ENCODE measurements at places on chromosomes 12 and 14.

- DNase-seq = no peak
Observed at GRCh38 chr12:64466178-64466577, 14.3 kb downstream of the TBK1 start.

- DNase-seq = no peak
Observed at GRCh38 chr14:99764222-99764706, 28.9 kb upstream of the EML1 start.

GRCh38 chr14:100471441-100472093 lies 115.7 kb downstream of the BEGAIN start:
- DNase-seq = no peak

DNA sequence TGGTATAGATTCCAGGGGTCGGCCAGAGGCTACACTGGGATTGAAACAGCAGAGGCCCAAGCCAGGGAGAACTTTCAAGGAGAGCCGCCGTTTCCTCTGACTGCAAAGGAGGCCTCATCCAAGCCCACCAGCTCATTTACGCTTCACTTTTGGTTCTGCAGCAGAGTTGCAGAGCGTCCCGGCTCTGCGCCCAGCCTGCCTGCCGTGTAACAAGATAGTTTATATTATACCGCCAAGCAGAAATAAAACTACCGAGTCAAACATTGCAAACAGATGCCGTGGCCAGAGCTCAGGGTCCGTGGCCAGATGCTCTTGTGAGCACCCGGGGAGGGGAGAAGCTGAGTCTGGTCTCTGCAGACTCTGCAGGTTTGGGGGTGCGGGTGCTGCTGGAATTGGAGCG lies 60.7 kb upstream of the TBX3 start:
- DNase-seq = no peak

DNA sequence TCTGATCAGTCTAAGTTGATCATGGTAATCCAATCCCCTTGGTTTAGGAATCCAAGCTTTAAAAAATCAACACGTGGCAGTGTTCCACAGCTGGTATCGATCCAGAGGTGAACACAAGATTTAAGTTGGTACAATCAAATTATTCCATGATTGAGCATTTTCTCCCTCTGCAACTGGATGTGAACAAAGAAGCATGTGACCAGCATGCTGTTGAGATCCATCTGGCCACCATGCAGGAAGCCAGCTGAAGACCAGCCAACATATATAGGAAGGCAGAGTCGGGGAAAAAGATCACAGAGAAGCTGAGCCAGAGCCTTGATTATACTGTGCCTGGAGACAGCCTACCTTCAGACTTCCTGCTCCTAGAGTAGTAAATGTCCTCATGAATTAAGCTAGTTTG lies 158.3 kb downstream of the SEC23A start:
- DNase-seq = no peak

GRCh38 chr12:50185970-50186663 lies 18.9 kb upstream of the CERS5 start:
- no peak for DNase-seq

GRCh38 chr12:15336768-15337553 lies 14.7 kb downstream of the PTPRO start:
- no peak for DNase-seq

DNA sequence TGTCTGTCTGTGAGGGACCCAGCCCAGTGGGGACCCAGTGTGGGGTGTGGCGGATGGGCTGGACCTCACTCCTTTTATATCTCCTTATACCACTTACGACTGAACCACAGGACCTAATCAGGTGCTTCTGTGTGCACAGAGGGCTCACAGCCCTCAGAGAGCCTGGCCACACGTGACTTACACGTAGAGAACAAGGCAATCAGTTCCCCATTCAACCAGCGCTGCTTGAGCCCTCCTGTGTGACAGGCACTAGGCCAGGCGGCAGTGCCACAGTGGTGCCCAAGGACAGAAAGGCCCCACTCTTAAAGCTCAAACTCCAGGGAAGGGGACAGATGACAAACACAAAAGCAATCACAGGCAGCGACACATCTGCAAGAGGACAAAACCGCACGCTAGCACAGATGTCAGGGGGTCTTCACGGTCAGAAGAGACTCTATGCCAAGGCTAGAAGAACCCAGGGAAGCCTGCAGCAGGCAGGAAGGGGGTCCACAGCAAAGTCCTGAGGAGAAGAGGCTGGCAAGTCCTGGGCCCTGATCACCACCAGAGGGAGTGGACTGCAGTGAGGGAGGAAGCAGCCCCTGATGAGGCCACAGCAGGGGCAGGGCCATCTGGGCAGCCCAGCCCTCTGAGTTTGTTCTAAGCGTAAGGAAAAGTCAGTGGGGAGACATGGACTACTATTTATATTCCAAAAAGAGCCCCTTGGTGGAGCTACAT lies 39.3 kb downstream of the SETD3 start:
- DNase-seq = no peak

DNA sequence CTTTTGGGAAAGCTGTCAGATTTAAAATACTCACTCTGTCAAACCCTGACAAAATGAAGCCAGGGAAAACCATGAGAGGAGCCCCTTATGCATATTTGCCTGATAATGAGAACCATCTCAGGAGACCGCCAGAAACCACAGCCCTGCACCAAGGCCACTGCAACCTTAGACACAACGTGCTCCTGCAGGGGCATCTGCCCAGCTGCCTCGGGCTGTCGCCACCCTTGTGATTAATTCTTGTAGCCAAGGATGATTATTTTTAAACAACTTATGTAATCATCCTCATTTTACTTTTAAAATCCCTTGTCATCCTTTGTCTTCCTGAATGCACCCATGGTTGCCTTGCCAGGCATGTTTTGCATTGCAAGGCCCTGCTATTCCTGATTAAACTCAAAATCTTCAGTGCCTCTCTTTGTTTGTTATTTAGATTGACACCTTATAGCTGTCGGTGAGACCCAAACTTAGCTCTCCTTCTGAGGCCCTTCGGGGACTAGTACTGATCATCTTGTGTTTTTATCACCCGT lies 766.4 kb upstream of the TMEM132C start:
- DNase-seq = no peak

DNA sequence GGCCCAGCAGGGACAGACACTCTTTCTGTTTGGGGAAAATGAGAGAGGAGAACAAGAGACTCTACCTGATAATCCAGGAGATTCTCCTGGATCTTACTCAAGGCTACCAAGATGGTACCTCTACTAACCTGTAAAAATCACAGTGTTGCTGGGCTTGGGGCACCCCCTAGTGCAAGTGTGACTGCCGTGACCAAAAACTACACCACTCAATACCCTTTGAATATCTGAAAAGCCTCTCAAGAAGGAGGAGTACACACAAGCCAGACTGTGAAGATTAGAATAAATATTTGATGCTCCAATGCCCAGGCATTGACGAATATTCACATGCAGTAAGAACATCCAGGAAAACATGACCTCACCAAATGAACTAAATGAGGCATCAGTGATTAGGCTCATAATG lies 965.4 kb downstream of the LRFN5 start:
- DNase-seq = no peak

GRCh38 chr14:63091394-63091996 lies 46.2 kb upstream of the KCNH5 start:
- no peak for DNase-seq

GRCh38 chr12:67772267-67773169 lies 124.0 kb downstream of the DYRK2 start:
- no peak for DNase-seq

DNA sequence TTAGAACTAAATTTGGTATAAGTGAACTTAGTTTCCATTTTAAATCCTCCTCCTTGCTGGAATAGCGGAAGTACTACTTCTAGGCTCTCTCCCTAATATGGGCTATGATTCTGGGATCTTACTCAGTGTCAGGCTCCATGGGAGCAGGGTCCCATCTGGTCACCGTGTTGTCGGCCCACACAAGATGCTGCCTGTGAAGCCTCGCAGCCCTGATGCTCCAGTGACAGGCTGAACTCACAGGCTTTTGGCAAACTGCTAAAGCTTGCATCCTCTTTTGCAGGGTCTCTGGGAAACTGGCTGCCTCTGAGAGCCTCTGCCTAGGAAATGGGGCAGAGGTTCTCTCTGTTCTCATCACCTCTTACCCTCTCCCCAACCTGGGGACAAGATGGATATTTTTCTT lies 88.4 kb downstream of the RPAP3 start:
- no peak for DNase-seq

DNA sequence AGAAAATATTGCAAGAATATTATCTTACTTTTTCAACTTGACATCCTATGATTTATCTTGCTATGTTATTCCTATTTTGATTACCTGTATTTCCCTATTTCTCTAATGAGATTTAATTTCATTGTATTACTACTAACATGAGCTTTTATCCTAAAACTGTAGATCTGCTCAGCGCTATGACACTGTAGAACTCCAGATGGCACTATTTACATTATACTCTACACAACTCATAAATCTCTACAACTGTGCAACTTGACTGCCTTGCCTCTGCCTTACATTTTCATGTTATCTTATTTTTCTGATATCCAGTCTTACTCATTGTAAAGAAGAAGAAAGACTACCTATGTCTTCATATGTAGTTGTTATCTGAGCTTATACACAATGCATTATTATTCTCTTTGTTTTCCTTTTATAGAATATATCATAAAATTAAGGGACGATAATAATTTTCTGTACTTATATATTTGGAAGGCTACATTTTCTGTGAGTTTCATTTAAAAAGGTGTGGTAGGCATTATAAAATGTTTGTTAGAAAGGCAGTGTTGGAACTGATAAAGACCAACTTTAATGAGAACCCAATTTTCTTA lies 24.1 kb downstream of the NUP37 start:
- DNase-seq = no peak

GRCh38 chr12:115037830-115038229 lies 353.9 kb upstream of the TBX3 start:
- no peak for DNase-seq

DNA sequence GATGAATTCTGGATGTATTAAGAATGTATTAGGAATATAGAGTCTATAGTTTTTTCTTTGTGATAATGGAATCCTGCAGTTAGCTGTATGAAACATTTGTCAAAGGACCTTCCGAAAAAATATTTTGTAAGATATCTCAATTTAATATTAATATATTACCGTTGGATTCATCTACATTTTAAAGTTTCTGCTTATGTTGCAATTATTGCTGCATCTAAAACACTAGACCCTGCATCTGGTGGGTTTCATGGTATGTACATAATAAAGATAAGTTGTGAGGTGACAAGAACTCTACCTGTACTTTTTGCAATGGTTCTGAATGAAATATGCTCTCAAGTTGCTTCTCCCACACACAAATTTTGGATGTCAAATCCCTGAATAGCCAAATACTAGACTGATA lies 565.9 kb upstream of the FBXO33 start:
- no peak for DNase-seq

DNA sequence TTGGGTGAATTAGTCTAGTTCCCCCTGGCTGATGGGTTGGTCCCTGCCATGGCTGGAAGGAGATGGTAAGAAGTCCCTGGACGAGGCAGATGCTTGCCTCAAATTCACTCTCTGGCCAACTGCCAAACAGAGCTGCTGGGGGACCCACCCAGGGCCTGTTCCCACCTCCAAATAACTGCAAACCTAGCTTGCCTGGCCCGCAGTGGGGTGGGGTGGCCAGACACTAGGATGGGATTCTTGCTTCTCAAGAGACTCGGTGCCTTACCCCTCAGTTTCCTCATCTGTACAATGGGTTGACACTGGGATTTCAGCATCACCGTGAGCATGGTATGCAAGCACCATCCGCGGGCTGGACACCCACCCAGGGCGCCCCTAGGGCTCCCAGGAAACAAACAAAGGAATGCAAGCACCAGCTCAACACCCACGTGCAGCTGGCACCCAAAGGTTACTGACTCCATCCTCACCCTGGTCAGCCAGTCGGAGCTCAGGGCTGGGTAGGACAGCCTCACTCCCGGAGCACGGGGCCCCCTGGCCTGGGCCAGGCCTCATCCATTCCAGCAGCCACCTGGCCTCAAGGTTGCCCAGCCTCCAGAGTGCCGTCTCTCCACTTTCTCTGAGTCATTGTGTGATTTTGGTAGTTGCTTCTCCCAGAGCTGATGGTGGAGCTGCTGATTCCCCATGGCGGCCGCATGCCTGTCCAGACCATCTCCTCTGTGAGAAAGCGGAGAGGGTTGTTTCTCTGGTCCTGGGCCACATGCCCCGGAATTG lies 205.2 kb upstream of the RTL1 start:
- DNase-seq = no peak

DNA sequence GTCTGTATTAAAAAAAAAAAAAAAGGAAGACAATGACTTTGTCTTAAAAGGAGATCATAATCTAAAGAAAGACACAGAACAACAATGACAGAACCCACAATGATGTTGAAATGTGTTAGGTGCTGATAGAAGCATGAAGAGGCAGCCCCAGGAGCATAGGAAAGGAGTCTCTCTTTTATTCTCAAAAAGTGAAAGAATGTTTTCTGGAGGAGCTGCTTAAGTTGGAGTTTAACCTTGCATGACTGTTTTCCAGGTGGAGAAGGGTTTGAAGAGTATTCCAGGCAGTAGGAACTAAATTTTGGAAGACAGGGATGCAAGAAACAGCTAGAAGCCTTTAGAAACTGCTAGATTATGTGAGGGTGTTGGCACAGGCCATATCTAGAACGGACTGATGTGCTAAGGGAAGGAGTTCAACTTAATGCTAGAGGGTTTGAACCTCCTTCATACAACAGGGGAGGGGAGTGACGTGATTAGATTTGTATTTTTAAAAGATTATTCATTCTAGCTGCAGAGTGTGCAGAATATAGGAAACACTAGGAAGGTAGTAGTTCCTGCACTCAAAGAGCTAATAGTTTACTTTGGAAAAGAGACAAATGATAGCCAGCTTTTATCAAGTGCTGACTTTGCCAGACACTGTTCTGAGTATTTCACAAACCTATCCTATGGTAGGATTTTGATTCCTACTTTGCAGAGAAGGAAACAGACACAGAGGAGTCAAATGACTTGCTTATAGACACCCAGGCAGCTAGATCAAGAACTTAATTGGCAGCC lies 4.6 kb upstream of the RPL6 start:
- no peak for DNase-seq
